Activated naive CD8-positive, alpha-beta T cell treated with anti-CD3 and anti-CD28 coated beads for 36 hours (primary cell): ENCODE measurements at places on chromosomes 12 and 14. TPM values are rescaled to one million over a fixed set of nuclear protein-coding genes. Genes with fewer than 3 reads are reported as not detected.
A peak's percentile ranks its signal among the peaks of the same experiment; 100 is the strongest.

DNA sequence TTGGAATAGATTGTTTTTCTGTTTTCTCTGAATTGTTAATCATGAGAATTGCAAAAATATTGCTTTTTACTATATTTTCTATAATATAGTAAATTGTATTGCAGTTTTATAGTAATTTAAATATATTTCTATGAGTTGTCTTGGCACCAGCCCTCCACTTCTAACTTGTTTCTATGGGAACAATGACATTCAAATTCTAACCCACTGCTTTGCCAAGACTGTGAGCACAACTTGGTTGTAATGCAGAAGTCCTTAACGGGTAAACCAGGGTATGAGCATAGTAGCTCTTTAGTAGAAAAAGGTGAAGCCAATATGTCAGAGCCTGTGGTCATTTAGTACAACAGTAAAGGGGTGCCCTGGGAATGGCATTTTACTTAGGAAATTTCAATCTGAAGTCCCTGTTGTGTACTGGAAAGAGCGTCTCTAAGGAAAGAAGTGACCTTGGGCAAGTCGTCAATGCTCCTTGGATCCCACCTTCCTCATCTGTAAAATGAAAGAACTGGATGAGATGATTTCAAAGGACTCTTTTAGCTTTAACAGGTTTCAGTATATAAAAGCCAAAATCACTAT lies 283.3 kb downstream of the ATP23 start:
- no peaks in the 10 kb centered on the region for H3K4me1 ChIP-seq
- no peaks in the 10 kb centered on the region for H3K36me3 ChIP-seq
- no peak overlapping the region for H3K4me3 ChIP-seq
- no peak for DNase-seq
- no peaks in the 10 kb centered on the region for H3K27me3 ChIP-seq
- no peak overlapping the region for H3K27ac ChIP-seq

DNA sequence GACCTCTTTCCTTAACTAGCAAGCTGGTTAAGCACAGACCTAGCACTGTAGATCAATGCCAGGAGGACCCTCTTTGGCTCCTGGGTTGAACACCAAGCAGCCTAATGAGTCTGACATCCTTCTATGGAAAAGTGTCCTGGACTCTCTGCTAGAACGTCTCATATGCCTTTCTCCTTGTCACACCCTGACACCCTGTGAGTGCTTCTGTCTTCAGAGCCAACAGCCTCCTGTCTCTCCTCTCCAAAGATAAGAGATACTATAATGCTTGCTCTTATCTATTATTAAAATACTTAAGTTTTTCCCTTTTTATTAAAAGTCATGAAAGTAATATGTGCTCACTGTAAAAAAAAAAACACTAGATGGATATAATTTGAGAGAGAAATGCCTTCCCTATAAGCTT lies 222.7 kb downstream of the FOXN3 start:
- DNase-seq: no peak
- H3K4me3 ChIP-seq: no peak overlapping the region
- H3K27me3 ChIP-seq: no peaks in the 10 kb centered on the region
- peaks cover 54% of the 10 kb centered on the region for H3K36me3 ChIP-seq

GRCh38 chr14:78488938-78489337 lies 318.8 kb downstream of the NRXN3 start:
- H3K4me1 ChIP-seq: no peaks in the 10 kb centered on the region
- no peak overlapping the region for H3K4me3 ChIP-seq
- DNase-seq: no peak
- H3K27ac ChIP-seq: no peak overlapping the region

DNA sequence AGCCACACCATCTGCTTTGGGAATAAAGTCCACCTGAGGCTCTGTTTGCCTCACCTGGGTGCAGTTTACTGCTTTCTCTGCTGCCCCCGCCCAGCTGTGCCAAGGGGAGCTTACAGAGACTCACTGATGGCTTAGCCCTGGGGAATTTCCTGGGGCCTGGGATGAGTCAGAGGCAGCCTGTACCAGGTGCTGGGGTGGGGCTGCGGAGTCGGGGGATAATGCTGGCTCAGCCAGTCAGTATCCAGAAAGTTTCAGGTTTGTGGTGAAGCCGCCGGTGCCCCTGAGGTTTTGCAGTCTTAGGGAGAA lies 22.3 kb downstream of the PLEKHG3 start:
- H3K36me3 ChIP-seq: no peaks in the 10 kb centered on the region
- H3K4me3 ChIP-seq: no peak overlapping the region
- no peak overlapping the region for H3K27ac ChIP-seq
- DNase-seq: no peak
- H3K27me3 ChIP-seq: no peaks in the 10 kb centered on the region

- peak overlapping the region; percentile 12 for H3K27ac ChIP-seq
- no peaks in the 10 kb centered on the region for H3K27me3 ChIP-seq
- H3K36me3 ChIP-seq: peaks cover under 1% of the 10 kb centered on the region
- H3K4me1 ChIP-seq: peaks cover 27% of the 10 kb centered on the region
- no peak overlapping the region for H3K4me3 ChIP-seq
- no peak for DNase-seq
These were observed 31.7 kb upstream of the INF2 start for GRCh38 chr14:104657563-104658324.

DNA sequence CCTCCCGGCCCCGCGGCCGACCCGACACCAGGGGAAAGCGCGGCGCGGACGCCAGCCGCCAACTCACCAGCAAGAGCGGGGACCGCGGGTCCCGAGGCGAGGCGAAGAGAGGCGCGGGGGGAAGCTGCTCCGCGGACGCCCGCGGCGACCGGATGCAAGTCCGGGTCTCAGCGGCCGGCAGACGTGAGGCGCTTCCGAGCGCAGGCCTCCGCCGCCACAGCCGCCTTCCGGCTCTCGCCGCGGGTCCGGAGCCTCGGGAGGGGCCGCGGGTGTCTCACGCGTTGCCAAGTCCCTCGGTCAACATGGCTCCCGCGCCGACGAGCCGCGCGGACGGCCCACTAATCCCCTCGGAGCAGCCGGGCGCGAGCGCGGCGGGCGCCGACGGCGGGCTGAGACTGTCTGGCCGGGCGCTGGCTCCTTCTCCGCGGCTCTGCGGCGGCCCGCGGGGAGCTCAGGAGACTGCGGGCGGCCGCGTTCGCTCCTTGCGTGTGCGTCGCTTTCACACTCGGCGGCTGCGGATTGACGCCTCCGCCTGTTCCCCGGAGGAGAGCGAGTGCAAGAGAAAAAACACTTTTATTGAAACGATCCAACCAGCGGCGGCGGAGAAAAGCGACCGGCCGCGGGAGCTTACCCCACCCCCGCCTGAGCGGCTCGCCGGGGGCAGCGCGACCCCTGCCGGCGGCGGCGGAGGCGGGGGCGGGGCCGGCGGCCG lies at the start of gene CDK17:
CDK17 (minus strand) TSS at position 521 of the 712 bp plus-strand sequence. CDS start 65,603 bp downstream, outside the sequence.
- H3K4me3 ChIP-seq: peak within 1 kb of the TSS; percentile 95
- DNase-seq: peak; percentile 88
- H3K27ac ChIP-seq: peak within 1 kb of the TSS; percentile 91
- H3K4me1 ChIP-seq: peaks cover 44% of the 10 kb centered on the region
- H3K27me3 ChIP-seq: no peaks in the 10 kb centered on the region

GRCh38 chr14:55105991-55106390 lies 23.1 kb upstream of the LGALS3 start:
- DNase-seq: no peak
- no peak overlapping the region for H3K4me3 ChIP-seq
- H3K27ac ChIP-seq: no peak overlapping the region
- H3K27me3 ChIP-seq: no peaks in the 10 kb centered on the region
- H3K36me3 ChIP-seq: peaks cover 8% of the 10 kb centered on the region

GRCh38 chr14:24576771-24577170 lies 721 bp upstream of the CTSG start:
- H3K36me3 ChIP-seq: no peaks in the 10 kb centered on the region
- no peak overlapping the region for H3K4me3 ChIP-seq
- no peaks in the 10 kb centered on the region for H3K27me3 ChIP-seq
- no peak overlapping the region for H3K27ac ChIP-seq
- no peaks in the 10 kb centered on the region for H3K4me1 ChIP-seq

DNA sequence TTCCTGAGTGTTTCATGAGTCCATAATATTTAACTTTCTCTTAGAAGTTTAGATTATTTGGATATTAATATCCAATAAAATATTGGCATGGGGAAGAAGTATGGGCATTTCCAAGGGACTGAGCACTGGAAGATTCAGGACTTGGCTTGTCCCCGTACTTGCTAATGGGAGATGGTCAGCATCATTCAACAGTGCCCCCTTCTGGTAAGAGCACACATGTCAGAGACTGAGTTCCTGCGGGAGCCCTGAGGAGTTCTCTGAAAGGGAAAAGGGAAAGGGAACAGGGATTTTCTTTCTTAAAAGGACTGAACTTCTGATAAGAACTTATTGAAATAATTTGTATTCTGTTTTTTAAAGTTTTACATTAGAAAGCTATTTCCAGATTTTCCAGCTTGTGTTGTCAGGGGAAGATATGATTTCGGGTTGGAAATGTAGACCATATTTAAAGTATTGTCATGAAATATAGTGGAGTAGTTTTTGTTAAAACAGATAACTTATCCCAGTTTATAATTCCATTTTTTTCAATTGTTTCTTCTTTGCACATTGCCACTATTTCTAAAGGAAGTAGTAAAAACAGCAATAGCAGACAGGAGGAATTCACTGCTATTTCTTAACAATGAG lies 59.8 kb upstream of the C12orf71 start:
- DNase-seq: peak; percentile 24
- H3K4me3 ChIP-seq: no peak overlapping the region
- H3K27me3 ChIP-seq: peaks cover 4% of the 10 kb centered on the region
- peaks cover 16% of the 10 kb centered on the region for H3K4me1 ChIP-seq

GRCh38 chr12:111453071-111453989 lies 47.6 kb downstream of the SH2B3 start:
- peaks cover 28% of the 10 kb centered on the region for H3K36me3 ChIP-seq
- H3K27ac ChIP-seq: peak overlapping the region; percentile 14
- no peak for DNase-seq
- H3K27me3 ChIP-seq: no peaks in the 10 kb centered on the region
- peaks cover 34% of the 10 kb centered on the region for H3K4me1 ChIP-seq
- no peak overlapping the region for H3K4me3 ChIP-seq

DNA sequence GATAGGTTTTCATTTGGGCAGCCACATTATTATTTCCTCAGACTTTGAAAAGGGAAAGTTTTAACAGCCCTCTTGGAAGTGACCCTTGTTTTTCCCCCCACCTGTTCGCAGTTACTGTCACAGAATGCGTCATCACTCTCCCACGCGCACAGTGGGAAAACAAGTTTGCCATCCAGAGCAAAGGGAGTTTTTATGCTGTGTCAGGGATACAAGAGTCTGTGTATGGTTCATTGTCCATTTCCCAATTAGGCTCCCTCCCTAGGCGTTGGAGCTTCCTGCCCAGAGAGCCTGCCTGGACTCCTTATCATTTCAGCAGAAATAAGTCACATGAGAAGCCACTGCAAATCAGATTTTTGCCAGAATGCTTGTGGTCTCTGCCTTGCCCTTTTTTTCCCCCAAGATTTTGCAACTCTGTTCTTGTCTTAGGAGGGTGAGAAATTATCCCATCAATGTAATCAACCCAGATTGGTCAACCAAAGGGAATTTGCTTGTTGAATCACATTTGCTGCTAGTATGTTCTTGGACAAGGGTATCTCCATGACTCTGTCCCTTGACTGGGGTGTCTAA lies 104.1 kb downstream of the IGF1 start:
- peaks cover 4% of the 10 kb centered on the region for H3K27me3 ChIP-seq
- DNase-seq: peak; percentile 3
- H3K36me3 ChIP-seq: peaks cover 3% of the 10 kb centered on the region

DNA sequence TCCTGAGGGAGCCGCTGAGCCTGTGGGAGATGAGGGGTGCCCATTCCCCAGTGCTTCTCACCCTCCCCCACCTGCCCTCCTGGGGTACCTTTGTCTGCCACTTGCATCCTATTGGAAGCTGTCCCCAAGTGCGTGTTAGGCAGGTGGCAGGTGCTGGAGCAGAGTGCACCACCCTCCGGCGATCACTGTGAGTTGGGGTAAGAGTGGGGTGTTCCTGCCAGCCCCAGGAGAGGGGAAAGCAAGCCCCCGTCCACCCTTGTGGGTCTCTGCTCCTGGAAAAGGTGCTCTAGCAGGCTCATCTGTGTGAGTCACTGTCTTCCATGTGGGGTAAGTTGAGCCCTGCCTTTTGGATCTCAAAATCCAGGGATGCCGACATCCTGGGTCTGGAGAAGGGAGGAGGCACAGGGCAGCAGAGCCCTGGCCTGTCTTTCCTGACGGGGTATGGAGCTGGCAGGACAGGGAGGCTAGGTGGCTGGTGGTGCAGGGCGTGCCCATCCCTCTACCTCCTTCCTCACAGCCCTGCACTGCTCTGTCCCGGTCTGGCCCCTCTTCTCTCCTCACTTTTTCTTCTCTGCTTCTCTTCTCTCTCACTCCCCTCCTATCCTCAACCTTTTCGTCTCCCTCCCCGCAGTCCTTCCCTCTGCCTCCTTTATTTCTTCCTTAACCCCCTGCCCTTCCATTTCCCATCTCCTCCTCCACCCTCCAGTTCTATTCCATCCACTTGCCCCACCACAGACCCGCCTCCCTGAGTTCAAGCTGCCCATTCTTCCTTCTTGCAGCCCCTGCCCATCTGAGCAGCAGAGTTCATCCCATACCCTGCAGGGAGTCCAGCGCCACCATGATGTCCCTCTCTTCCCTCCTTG lies 20.1 kb upstream of the KRT7 start:
- no peak for DNase-seq
- no peaks in the 10 kb centered on the region for H3K36me3 ChIP-seq
- no peak overlapping the region for H3K27ac ChIP-seq
- no peaks in the 10 kb centered on the region for H3K4me1 ChIP-seq
- no peak overlapping the region for H3K4me3 ChIP-seq

DNA sequence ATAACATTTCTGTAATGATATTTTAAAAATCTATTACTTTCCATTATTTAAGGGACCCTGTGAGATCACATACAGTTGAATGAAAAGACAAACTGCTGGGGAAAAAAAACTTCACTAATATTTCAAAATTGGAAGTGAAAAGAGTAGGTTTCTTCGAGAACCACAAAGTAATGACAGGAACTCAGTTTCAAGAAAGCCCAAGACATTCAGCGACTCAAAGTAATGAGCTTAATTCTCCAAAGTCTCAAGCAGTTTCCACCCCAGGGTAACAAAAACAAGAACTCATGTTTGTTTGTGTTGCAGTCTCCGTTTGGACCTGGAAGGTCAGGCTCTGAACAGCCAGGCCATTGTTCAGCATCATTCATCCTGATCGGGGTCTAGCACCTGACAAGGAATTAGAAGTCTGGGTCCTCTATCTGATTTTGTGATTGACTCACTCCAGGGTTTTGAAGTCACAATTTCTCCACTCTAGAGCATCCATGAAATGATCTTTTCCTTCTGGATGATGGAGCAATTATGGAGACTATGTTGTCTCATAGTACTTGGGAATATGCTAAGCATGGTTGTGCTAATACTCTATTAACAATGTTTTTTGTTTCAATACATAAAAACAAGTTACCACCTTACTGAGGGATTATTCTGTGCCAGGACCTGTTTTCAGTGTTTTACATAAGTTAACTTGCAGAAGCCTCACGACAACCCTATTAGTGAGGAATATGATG lies 126.9 kb downstream of the SLC25A21 start:
- H3K36me3 ChIP-seq: no peaks in the 10 kb centered on the region
- H3K4me1 ChIP-seq: no peaks in the 10 kb centered on the region
- H3K27me3 ChIP-seq: no peaks in the 10 kb centered on the region
- no peak overlapping the region for H3K4me3 ChIP-seq
- H3K27ac ChIP-seq: no peak overlapping the region

The SLC10A1 gene
- total RNA-seq: not detected

The CMA1 gene
- total RNA-seq: 0.25 TPM

The PRB2 gene
- total RNA-seq: not detected

The AQP6 gene
- total RNA-seq: not detected

The SDSL gene
- 0.36 TPM for total RNA-seq
